ENCODE measurements at places on chromosomes 12 and 14.

DNA sequence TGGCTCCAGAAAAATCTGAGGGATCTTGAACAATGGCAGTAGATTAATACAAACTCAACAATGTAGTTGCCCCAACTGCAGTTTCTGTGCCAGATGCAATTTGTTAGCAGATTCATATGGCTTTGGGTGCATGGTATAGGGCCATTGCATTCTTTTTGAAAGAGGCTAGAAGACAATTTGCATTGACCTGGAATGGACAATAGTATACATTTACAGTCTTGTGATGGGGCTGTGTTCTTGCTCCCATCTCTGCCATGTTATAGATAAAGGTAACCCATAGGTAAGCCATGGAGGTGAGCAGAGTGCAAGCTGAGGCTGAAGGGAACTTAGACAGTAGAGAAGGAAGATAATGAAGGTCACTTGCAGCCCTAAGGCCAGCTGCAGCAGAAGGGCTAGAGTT, 50.1 kb upstream of the DIO3 start:
- no peak for DNase-seq

DNA sequence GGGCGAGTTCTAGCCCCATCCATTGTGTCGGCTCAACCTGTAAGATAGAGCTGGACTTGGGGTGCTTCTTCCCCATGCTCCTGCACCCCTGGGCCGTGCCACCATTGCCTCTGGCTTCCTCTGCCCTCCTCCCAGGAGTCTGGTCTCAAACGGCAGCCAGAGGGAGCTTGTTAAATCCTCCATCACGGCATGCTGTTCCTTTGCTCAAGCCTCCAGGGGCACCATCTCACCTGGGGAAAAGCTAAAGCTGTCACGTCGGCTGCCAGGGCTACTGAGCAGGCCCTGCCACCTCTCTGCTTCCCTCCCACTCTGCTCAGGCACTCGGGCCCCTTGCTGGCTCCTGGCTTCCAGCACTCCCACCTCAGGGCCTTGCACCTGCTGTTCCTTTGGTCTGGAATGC, 140.4 kb downstream of the RBM19 start:
- DNase-seq = no peak

DNA sequence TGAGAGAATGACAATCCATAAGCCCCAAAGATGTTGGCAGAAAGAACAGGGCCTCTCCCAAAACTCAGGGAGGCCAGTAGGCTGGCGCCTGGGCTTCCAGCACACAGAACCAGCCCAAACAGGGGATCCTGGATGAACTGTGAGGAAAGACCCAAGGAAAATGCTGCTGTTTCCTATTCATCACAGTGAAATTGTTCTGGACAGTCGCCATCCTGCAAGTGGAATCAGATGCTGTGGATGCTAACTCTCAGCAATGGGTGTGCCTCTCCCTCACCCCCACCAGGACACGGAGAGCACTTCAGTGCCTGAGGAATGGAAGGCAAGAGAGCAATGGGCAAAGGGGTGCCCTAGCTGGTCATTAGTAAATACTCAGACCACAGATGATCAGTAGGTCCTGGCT, 80.8 kb downstream of the ANO2 start:
- no peak for DNase-seq

- DNase-seq = no peak
Measured at GRCh38 chr14:50920482-50921230, 23.6 kb downstream of the PYGL start.

DNA sequence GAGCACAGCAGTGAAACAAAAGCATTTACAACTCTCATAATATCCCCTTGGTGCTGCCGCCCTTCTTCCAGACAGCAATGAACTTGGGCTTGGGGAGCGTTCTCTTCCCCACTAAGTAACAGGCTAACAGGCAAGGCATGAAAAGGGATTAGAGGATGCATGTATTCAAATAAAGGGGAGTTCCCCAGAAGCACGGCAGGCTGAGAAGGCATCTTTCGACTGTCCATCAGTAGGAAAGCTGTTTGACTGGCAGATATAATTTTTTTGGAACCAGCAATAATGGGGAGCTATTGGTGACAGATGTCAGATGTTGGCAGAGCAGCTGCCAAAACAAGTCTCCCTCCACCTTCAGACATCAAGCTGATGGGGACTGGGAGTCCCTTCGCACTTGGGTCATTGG, 9.2 kb upstream of the TIGAR start:
- no peak for DNase-seq

GRCh38 chr14:31880935-31881334, 196.2 kb upstream of the ARHGAP5 start:
- no peak for DNase-seq

- no peak for DNase-seq
Measured at GRCh38 chr14:32693114-32693513, 245.6 kb upstream of the NPAS3 start.

- no peak for DNase-seq
Measured at GRCh38 chr12:30843211-30843610, 83.3 kb upstream of the TSPAN11 start.

DNA sequence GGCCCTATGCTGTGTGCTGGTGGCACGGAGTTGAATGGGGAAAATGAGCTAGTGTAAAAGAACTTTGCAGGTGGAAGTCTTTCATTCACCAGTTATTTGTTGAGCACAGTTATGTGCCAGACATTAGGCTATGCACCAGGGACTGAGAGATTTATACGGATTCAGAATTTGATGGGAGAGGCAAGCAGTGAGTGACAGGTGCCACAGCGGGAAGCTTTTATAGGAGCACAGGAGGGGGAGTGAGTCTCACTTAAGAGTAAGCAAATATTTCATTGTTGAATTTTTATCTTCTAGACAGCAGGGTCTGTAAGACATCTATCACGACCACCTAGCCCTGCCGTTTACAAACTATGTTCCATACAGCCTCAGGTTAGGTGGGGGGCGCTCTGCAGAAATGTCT, 320.6 kb downstream of the SNAPC1 start:
- no peak for DNase-seq

GRCh38 chr14:54001189-54001878, 44.7 kb upstream of the BMP4 start:
- DNase-seq = no peak
